CD8-positive, alpha-beta memory T cell (primary cell): ENCODE measurements at places on chromosomes 12 and 14.

DNA sequence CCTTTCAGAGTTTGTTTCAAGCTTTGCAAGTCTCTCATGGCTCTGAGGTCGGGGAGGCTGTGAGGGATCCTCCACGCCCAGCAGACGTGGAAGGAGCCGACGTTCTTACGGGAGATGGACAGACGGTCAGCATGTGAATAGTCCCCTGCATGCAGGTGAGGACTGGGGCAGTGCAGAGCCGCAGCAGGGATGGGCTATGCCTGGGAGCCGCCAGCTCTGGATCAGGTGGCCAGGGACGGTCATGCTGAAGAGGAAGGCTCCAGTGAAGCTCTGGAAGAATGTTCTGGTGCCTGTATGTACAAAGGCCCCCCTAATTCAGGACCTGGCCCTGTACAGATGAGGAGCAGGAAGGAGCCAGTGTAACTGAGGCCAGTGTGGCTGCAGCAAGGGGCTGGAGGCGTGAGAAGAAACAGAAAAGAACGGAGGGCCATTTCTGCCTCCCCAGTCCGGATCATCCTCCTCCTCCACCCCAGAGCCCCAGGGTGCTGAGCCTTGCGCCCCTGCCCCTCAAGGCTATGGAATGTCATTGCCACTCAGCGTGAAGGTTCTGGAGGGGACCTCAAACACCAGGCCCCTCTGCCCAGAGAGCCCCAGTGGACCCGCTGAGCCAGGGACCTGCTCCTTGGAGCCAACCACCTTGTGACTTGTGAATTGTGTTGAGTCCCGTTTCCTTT lies 96.8 kb upstream of the DIO3 start:
- no peak for DNase-seq

GRCh38 chr12:3571724-3572123 lies 80.7 kb downstream of the PRMT8 start:
- DNase-seq = no peak

GRCh38 chr12:30679241-30679640 lies 16.4 kb downstream of the IPO8 start:
- DNase-seq = no peak

GRCh38 chr12:18905134-18905533 lies 167.2 kb downstream of the CAPZA3 start:
- DNase-seq = no peak

- no peak for DNase-seq
Measured at GRCh38 chr14:105864651-105865265, 338.4 kb downstream of the TMEM121 start.

GRCh38 chr12:132012919-132013568 lies 63.3 kb downstream of the EP400 start:
- DNase-seq = no peak

- DNase-seq = no peak
Measured at GRCh38 chr14:24706351-24706750, 72.4 kb upstream of the GZMB start.

DNA sequence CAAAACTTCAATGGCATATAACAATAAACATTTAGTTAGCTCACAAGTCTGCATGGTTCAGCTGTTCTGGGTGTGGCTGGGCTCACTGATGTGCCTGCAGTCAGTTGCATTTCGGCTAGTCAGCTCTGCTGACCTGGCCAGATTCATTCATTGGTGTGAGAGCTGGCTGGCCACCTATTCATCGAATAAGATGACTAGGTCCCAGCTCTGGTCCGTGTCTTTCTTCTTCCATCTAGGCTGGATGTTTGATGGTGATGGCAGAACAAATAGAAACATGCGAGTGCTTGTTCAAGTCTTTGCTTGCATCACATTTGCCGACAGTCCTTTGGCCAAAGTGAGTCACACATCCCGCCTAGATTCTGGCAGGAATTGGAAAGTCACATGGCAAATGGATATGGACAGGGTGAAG lies 203.3 kb upstream of the CRY1 start:
- DNase-seq = no peak

GRCh38 chr12:123696207-123696606 lies 15.9 kb upstream of the ATP6V0A2 start:
- no peak for DNase-seq

DNA sequence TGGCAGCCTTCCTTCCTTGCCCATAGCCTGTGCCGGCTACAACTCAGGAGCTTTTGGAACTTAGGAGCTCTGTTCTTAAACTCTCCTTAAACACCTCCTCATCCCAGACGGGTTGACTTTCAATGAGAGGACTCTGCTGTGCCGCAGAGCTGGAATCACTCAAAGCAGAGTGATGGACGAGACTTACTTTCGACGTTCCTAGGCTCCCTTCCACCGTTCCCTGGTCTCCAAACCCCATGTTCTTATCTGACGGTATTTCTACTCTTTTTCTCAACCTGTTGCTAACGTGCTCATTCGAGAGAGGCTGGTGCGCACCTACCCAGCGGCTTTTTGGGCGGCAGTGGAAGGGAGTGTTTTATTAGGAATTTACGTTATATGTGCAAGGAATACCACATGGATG lies 232.7 kb downstream of the CACNA1C start:
- no peak for DNase-seq

GRCh38 chr14:75539162-75539560 lies 16.9 kb downstream of the BATF start:
- no peak for DNase-seq

DNA sequence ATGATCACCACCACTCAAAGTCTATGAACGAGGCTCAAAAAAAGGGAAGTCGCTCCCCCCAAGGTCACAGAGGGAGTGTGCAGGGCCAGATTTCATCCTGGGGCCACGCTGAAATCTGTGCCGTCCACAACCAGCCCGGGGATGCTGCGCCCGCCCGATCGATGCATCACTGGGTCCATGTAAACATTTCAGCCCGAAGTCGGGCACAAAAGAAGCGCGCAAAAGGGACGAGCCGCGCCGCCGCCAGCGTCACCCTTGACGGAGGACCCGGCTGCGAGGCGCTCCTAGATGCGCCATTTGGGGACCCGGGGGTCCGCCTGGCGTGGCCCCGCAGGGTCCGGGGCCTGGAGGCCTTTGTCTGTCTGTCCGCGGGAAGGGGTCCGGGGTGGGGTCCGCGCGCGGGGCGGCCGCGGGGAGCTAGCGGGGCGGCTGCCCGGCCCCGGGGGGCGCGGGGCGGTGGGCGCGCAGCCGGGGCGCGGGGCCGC lies 503 bp downstream of the FBXO21 start:
- DNase-seq = no peak

GRCh38 chr12:109304485-109304884 lies 4.6 kb downstream of the FOXN4 start:
- no peak for DNase-seq

- no peak for DNase-seq
Measured at GRCh38 chr14:32678088-32678487, 260.6 kb upstream of the NPAS3 start.

- no peak for DNase-seq
Measured at GRCh38 chr14:74647678-74648461, 35.8 kb upstream of the LTBP2 start.

- DNase-seq = no peak
Measured at GRCh38 chr14:73465823-73466532, 7.6 kb upstream of the NUMB start.

DNA sequence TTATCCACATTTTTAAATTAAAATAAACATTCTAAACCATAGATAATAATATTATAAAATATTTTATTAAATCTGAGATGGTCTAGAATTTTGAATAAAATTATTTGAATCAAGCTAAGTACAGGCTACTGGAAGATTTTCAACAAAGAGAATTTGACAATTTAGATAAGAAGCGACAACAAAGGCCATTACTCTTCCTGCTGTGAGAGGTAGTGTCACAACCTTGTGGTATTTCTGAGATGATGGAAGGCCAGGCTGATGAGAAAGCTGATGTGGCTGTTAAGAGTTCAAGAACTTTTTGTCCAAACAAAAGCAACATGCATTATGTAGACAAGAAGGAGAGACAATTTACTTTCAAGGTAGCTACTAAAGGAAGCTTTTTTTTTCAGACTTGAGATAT lies 43.7 kb upstream of the CNTN1 start:
- no peak for DNase-seq

DNA sequence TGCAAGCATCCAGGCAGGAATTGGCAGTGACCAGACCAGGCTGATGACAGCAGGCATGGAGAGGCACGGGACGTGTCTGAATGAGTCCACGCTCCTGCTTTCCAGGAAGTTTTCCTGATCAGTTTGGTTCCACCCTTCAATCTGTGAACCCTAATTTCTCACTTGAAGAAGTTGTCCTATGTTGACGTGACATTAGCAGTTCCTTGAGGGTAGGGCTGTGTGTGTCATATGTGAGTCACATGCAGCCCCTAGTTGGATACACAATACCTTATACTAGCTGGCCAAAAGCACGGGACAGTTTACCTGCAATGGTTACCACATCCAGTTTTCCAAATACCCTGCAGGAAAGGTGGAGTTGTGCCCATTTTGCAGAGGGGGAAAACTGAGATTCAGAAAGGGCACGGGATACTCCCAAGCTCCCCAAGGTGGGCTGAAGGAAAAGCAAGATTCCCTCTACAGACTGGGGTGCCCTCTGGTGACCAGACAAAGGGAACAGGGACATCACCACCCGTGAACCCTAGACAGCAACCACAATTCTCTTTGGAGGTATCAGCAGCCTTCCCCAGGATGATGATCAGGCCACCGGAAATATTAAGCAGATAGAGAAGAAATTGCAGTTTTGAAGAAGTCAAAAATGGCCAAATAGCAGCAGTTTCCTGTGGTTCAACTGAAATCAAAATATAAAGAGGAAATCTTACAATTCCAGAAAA lies 194.5 kb downstream of the PHETA1 start:
- no peak for DNase-seq
